ENCODE measurements at places on chromosomes 3 and 15.
A peak's percentile ranks its signal among the peaks of the same experiment; 100 is the strongest.

- no peak for DNase-seq
Measured at GRCh38 chr3:50807266-50807665, 132.5 kb downstream of the DOCK3 start.

- peak; percentile 43 for DNase-seq
Measured at GRCh38 chr15:40857601-40858341, 13.9 kb downstream of the SPINT1 start.

DNA sequence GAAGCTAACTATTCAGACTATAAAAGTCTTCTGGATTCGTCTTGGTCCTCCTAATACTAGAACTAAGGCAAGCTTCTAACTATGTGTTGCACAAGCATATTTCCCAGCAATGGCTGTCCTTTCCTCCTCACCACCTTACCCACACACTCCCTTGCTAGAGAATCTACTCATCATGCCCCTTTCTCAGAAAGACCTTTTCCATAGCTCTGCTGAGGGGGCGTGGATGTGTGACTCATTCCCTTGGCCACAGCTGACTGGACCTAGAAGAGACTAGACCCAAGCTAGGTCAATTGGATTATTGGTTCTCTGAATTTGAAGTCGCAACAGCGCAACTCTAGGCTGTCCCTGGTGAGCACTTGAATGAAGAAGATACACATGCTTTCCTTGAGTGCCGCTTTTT is 47.1 kb downstream of the ERC2 start:
- DNase-seq: no peak

GRCh38 chr3:29426302-29427226 is 145.7 kb downstream of the RBMS3 start:
- DNase-seq: no peak

DNA sequence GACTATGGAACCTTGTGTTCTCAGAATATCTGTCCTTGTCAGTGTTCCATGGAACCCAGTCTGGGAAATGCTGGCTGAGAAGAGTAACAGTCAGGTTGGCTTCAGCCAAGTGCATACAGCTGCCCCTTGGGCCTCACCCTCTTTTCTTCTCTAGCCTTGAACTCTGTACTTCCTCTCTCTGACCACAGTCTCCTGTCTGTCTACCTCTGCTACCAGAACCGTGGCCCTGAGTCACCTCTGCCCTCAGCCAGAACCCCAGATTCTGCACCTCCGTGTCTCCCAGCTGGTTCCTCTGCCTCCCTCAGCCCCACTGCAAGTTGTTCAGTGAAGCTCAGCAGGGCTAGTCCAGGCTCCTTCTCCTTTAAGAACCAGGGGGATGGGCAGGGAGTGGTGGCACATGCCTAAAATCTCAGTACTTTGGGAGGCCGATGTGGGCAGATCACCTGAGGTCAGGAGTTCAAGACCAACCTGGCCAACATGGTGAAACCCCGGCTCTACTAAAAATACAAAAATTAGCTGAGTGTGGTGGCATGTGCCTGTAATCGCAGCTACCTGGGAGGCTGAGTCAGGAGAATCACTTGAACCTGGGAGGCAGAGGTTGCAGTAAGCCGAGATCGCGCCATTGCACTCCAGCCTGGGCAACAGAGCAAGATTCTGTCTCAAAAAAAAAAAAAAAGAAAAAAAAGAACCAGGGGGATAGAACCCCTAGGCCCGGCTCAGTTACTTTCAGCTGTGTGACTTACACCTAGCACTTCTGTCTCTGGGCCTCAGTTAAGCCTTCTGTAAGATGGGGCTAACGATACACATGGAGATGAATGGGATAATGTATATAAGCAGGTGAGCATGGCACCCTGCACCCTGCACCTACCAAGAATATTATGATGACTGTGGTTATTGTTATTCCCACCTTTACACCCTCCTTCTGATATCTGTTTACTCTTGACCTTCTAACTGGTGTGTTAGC is 24.3 kb upstream of the TATDN2 start:
- DNase-seq: no peak

DNA sequence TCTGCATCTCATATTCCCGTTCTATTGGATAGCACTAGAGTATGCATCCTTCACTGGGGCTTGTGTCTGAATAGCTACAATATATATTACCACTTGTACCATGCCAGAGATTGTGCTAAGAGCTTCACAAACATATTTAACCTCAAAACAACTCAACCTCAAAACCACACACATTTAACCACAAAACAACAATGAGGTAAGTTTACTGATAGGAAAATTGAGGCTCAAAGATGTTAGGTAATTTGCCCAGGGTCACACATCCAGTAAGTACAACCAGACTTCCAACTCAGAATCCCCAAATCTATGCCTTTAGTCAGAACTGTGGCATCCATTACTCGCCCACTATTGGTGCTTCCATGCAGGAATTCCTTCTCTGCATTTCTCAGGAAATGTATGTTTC is 220.0 kb downstream of the FAM43A start:
- no peak for DNase-seq

DNA sequence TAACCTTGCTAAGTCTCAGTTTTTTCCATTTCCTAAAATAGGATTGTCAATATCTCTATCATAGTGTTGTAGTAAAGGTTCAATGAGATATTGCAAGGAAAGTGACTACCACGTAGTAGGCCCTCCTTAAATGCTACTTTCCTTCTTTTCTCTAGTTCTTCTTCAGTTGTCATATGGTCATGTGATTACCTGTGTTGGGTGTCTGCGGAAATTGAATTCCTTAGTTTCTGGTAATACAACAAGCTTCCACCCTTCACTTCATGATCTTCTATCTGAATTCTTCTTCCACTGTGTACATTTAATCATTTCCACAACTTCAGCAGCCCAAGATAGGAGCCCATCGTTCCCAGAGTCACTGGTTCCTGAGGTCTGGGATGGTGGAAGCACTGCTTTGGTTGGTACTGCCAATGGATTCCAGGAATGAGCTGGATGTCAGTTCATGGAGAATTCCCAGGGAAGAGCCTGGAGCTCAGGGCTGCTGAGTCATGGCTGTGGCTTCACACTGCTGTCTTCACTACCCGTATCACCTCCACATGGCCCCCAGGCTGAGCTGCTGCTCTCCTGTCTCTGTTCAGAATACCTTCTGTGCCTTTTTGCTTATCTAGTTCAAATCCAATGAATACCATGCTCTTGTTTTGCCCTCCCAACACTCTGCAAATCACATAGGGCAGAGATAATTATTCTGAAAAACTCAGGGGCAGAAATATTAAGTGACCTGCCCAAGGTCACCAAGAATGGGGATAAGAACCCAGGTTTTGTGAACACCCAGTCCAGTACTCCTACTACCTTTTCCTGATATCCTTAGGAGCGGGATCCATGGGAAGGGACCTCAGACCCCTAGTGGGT is 98.6 kb downstream of the RPL39L start:
- no peak for DNase-seq

DNA sequence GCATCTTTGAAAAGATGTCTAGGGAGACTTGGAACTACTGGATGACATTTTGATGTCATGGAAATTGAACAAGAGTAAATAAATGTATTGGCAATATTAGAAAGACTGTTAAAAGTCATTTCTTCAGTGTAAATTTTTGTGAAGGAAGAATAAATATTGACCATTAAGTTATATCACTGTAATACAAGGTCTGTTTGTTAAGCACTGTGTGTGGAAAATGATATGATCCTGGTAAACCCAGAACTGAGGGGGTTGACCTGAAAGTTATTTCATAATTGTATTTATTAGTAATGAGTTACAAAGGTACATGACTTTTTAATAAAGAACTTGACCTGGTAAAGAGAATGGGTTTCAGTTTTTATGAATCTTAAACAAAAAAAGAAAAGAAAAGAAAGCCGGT is 106.6 kb downstream of the B3GALNT1 start:
- no peak for DNase-seq

DNA sequence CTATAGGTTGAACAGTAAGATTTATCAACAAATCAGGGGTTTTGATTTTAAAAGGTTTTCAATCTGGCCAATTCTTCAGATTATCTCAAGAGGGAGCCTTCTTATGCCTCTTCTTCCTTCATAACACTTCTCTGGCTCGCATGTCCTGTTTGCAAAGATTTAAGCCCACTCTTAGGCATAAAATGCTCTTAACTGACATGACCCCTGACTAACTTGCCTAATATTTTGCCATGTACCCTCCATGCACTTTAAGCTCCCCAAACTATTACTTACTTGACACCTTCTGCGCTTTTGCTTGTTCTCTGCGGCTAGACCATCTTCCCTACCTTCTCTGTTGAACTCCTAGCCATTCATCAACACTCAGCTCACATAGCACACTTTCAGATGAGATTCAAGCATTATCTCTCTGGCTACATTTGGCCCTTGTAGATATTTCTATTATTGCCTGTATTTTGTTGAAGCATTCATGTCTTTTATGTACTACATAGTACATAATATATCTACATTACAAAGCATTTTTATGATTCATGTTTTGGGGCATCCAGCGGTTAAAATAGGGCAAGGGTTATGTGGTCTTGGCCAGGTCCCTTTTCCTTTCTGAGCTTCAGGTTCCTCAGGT is 1.0 kb upstream of the ARIH1 start:
- DNase-seq: no peak

All from activated CD8-positive, alpha-beta memory T cell treated with anti-CD3 and anti-CD28 coated beads for 4 hours (primary cell).